CD4-positive, alpha-beta T cell treated with Interleukin-4 for 1 hour (primary cell): ENCODE measurements at places on chromosomes 12 and 14.

- DNase-seq = no peak
These were observed 86.8 kb upstream of the ARHGAP5 start for GRCh38 chr14:31990183-31990857.

GRCh38 chr12:61765926-61766325, 494.3 kb upstream of the USP15 start:
- no peak for DNase-seq

DNA sequence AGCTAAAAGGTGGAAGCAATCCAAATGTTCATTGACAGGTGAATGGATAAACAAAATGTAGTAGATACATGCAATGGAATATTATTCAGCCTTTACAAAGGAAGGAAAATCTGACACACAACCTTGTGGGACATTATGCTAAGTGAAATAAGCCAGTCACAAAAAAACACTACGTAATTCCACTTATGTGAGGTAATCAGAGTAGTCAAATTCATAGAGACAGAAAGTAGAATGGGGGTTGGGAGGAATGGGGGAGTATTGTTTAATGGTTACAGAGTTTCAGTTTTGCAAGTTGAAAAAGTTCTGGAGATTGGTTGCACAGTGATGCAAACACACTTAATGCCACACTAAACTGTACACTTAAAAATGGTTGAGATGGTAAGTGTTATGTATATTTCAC, 62.8 kb downstream of the LIN52 start:
- DNase-seq = no peak

GRCh38 chr12:31005256-31005943, 68.3 kb upstream of the DDX11 start:
- no peak for DNase-seq

DNA sequence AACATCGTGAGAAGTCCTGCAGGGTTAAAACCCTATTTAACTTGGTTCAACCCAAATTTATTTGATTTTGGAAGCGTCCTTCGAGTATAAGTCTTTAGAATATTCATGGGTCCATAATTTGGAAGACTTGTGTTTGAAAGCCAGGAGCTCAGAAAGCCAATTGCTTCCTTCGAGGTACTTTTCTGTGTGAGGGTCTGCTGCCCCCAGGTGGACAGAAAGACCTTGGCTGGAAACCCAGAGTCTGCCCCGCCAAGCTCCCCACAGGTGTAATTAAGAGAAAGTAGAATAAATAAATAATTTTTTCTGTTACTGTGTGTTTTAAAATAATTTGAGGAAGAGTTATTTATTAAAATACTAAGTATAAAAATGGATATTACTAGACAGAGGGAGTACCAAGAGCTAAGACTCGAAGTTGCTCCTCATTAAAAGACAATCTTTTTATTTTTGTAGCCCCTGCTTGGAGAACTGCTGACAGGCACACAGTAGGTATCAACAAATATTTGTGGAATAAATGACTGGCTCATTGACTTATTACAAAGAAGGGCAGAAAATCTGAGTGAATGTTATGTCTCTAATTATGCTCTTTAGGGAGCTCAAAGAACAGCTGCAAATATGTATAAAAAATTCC, 105.8 kb downstream of the PAH start:
- DNase-seq = no peak

DNA sequence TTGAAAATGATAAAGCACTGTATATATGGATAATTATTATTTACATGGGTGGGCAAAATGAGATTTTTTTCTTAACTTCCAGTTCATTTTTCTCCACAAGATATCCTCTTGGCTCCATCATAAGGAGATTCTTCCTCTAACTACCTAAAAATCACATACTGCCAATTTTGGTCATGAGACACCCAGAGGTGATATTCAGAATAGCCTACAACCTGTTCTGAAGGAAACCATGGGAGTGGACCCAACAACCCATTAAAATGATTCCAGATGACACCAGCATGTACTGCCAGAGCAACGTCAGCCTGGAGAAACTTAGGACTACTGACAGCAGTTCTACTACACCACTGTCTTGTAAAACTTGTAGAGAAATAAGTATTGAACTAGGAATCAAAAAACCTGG, 136.3 kb upstream of the TMPO start:
- no peak for DNase-seq

DNA sequence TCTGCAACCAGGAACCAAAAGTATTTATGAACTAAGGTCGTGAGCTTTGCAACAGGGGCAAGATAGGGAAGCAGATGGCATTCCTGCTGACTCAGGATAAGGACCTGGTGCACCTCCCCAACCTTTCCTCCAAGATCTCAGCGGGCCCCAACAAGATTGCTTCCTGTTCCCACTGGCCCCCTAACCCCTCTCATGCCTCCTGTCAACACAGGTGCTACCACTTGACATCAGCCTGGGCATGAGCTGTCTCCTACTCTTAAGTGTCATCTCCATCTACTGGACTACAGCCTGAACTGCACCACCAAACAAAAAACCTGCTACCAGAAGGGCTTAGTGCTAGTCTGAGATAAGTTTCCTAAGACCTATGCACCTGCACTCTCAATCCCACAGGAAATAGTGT, 32.7 kb downstream of the MED6 start:
- DNase-seq = no peak

DNA sequence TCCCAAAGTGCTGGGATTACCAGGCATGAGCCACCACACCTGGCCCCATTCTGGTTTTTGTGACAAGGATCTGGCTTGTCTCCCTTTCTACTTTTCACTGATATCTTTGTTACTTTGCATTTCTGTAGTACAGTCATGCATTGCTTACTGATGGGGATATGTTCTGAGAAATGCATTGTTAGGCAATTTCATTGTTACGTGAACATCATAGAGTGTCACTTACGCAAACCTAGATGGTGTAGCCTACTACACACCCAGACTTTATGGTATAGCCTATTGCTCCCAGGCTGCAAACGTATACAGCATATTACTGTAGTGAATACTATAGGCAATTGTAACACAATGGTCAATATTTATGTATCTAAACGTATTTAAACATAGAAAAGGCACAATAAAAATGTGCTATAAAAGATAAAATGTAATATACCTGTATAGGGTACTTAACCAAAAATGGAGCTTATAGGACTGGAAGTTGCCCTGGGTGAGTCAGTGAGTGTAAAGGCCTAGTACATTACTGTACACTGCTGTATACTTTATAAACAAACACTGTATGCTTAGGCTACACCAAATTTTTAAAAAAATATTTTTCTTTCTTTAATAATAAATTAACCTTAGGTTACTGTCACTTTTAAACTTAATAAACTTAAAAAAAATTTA, 16.0 kb downstream of the MRPL42 start:
- no peak for DNase-seq

- DNase-seq = no peak
These were observed 14.0 kb upstream of the PTGDR start for GRCh38 chr14:52253503-52253902.

- no peak for DNase-seq
These were observed 55.5 kb upstream of the DAAM1 start for GRCh38 chr14:59132796-59133494.

DNA sequence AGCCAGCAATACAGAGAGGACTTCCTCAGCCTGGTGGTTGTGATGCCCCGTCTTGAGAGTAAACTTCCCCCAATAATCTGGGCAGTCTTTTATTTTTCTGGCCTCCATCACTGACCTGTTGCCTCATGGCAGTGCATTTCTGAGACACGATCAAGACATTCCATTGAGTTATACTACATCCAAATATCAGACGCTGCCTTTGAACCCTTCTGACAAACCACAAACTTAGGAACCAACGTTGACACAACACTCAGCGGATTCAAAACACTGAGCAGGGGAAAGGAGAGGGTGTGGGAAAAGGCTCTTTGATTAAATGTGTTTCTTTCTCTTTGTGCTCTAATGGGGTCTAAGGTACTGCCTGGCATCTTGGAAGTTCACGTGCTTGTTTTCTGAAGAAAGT, 100.7 kb upstream of the TBX5 start:
- no peak for DNase-seq

DNA sequence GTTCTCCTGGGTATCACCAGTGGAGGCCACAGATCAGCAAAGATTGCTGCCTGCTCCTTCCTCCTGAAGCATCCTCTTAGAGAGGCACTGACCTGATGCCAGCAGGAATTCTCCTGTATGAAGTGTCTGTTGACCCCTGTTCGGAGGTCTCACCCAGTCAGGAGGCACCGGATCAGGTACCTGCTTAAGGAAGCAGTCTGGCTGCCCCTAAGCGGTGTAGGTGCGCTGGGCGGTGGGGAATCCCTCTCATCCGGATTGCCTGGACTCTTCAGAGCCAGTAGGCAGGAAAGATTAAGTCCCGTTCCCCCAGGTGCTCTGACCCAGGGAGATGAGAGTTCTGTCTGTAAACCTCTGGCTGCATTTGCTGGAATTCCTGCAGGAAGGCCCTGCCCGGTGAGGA, 455.2 kb downstream of the CCDC91 start:
- no peak for DNase-seq

DNA sequence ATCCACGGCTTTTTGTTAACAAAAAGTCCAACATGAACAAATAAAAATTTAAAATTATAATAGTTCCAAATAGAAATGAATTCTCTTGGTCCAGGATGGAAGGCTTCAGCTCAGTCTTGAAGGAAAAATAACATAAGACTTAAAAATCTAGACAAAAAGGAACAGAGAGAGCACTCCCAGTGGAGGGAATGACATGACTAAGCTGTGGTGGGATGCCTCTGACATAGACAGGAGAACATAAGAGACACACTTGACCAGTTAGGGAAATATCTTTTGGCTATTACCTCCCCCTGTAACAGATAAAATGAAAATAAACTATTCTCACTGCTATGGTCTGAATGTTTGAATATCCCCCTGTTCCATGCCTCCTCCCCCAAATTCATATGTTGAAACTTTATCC, 106.8 kb downstream of the BBS10 start:
- no peak for DNase-seq

- no peak for DNase-seq
These were observed 7.6 kb downstream of the AJUBA start for GRCh38 chr14:22974530-22975313.

GRCh38 chr14:81401420-81402122, 1.4 kb upstream of the STON2 start:
- DNase-seq = no peak

DNA sequence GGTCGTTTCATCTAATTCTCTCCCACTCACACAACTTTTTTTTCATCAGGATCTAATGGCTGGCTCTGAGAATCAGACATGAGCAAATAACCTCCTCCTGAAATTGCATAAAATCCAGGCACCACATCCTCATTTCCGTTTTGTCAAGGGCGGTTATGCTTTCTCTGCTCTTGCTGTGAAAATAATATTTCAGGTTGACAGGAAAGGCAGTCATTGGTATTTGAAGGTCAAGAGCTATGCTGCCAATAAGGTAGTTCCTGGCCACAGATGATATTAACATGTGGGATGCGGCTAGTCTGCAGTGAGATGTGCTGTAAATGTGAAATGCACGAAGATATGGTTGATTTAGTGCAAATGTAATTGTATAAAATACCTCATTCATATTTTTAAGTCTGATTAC, 870.2 kb upstream of the TMEM132C start:
- DNase-seq = no peak

DNA sequence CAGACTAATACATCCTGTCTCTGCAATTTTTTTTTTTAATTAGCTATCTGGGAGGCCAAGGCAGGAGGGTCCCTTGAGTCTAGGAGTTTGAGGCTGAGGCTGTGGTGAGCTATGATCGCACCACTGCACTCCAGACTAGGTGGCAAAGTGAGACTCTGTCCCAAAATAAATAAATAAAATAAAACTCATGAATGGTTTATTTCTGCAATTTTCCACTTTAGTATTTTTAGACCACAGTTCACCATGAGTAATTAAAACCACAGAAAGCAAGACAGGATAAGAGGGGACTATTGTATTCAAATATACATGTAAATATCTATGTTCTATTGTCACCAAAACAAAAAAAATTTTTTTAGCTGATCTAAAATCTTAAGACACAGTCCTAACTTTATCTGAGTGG, 17.8 kb downstream of the TAOK3 start:
- no peak for DNase-seq

GRCh38 chr12:102911320-102911719, 5.7 kb downstream of the PAH start:
- no peak for DNase-seq

DNA sequence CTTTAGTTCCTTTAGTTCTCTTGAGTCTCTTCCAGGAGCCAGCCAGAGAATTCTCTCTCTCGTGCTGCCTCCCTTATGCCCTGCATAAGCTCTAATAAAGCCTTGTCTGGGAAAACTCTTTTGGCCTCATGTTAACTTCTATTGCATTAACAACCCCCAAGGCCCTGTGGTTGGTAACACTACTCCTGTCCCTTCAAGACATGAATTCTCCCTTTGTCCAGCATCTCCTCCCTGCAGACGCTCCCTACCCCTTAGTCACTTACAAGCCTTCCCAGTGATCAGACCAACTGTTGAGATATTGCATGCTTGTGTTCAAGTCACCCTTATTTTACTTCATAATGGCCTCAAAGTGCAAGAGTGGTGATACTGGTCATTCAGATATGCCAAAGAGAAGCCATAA, 12.1 kb downstream of the LTBR start:
- DNase-seq = no peak

GRCh38 chr12:80212938-80213645, 113.8 kb downstream of the OTOGL start:
- no peak for DNase-seq

- no peak for DNase-seq
These were observed 430.8 kb downstream of the FLRT2 start for GRCh38 chr14:85960756-85961155.

DNA sequence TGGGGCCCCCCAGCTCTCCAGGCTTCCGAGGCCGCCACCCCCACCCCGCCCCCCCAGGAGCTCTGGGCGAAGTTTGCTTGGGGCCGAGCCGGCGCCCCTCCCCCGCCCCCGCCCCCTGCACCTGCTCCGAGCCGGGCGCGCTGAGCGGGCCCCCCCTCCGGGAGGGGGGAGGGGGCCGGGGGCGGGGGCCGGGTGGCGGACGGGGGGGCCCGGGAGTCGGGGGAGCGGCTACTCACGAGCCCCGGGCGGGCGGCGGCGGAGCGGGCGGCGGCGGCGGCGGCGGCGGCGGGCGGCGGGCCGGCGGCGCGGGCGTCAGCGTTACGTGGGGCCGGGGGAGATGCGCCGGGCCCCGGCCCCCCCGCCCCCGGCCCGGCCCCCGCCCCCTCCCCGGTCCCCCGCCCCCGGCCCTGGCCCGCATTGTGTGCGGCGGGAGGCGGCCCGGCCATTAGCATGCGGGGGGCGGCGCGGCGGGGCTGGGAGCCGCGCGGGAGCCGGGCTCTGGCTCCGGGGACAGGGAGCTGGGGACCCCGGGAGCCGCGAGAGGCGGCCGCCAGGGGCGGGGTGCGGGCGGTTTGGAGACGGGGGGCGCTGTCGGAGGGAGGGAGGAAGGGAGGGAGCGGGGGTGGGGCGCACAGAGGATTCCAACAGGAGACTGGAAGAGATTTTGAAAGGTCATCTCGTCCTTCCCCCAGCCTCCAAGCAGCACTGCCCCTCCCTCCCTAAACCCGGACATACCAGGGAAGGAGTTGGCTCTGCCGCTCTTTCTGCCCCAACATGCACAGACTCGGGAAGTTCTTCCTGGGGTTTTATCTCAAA, at the start of gene ZNF219:
Gene ZNF219 (minus strand): TSS at position 580 of the 816 bp plus-strand sequence. CDS start 5,064 bp downstream, outside the sequence.
- DNase-seq = no peak

DNA sequence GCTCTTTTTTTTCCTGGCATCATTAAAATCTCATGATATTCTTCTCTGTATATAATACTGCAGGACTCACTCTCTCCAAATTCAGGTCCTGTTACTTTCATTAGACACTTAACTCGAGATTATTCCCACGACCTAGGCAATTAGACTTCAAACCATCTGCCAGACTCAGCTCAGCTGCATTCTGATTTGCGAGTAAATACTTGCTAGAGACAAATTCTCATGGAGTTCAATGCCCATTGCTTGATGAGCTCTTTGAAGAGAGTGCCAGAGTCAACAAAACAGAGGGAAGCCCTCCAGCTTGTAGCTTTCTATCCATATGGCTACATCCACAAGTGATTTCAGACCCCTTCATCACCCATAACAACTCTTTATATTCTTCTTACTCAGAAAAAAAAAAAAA, 88.3 kb downstream of the GTF2A1 start:
- DNase-seq = no peak
